Mesendoderm (in vitro differentiated cells): ENCODE measurements at places on chromosomes 6 and 20.

- no peak for DNase-seq
Observed at GRCh38 chr6:56957856-56958255, 2.9 kb downstream of the BEND6 start.

DNA sequence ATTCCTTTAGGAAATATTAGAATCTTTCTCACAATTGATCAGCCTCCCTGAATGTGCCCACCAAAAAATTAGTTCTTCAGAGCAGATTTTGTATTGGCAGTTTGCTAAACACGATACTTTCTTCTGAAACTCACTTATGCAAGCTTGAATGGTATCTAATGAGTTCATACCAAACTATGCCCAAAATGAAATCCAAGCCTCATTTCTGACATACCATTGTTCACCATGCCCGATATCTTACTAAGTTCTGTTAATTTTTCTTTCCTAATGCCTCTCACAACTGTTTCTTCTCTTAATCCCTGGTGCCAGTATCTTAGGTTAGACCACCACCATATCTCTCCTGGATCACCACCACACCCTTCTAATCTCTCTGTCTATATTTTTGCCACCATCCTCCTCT lies 755.9 kb downstream of the KIF16B start:
- DNase-seq, result no peak

DNA sequence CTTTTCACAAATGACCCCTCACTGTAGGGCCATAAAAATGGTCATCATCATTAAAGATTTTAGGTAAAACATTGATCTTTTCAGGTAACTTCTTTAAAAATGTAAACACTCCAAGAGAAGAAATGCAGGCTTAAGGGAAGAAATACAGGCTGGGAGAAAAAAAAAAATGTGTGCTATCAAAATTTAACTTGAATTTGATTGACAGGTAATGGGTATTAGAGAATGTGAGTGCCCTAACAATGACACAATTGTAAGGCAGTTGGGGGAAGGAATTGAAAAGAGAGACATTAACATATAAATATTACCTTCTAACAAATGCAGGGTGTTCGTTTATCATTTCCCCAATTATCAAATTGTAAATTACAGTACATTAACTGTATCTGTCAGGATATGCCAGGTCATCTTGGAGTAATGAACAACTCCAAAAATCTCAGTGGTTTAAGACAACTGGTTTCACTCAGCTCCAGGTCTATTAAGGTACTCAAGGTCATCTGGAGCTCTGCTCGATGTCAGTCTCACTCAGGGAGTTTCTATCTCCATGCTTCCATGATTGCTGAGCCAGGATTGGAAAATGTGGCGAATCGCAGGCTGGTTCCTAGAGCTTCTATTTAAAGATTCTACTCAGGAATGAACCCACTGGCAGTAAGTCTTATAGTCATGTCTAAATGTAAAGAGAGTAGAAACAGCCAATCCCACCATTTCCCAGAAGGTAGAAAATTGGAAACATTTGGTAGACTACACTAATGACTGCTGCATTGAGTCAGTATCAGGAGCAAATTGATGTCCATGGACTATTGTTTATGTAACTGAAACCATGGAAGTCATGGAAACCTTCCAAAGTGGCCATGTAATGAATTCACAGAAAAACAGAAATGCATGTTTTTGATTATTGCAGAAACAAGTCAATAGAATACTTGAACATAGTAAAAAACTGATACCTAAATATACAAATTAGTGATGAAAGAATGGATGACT lies 55.6 kb downstream of the FRK start:
- no peak for DNase-seq

- DNase-seq, result peak; percentile 66
Observed at GRCh38 chr6:6221787-6222535, 98.5 kb downstream of the F13A1 start.

DNA sequence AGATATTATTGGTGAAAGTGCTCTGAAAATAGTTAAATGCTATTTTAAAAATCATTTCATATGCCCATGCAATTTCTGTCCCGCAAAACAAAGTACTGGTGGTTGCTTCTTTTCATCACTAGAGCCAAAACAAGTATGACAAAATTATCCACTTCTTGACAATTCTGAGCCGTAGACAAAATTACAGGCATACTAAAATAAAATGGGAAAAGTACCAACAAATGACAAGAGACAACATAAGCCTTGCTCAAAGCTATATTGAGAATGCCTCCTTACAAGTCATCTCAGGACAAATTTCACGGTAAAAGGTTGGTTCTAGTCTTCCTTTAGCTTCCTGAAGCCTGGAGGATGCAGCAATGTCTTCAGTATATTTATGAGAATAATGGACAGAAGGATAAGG lies 28.9 kb downstream of the NDRG3 start:
- no peak for DNase-seq

DNA sequence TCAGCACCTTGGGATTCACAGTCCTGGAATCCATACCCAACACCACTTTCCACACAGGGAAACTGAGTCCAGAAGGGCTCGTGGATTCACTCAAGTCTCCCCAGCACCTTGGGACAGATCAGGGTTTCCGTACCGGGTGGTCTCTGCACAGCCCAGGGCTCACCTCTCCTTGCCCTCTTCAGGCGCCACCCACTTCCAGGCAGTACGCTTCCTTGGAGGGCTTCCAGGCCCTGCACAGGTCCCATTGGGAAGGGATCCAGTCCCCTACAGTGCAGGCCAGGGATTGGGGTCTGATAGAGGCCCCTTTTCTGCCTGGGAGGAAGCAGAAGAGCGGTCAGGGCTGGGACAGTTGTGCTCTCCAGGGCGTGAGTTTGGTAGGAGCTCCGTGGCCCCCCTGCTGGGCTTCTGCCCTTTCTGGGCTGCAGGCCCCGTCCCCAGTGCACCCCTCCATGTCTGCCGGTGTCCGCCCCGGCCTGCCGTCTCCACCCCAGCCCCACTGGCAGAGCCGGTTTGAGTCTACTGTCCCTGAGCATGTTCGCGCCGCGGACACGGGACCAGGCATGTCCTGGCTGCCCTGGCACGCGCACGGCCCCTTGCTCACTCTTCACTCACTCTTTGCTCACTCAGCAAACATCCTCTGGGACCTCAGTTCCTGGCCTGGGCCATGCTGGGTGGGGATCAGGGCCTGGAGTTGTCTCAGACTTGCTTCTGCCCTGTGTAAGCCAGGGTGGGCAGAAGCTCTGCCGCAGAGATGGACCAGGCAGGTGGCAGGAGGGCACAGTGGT lies 12.6 kb downstream of the SRC start:
- DNase-seq, result no peak

DNA sequence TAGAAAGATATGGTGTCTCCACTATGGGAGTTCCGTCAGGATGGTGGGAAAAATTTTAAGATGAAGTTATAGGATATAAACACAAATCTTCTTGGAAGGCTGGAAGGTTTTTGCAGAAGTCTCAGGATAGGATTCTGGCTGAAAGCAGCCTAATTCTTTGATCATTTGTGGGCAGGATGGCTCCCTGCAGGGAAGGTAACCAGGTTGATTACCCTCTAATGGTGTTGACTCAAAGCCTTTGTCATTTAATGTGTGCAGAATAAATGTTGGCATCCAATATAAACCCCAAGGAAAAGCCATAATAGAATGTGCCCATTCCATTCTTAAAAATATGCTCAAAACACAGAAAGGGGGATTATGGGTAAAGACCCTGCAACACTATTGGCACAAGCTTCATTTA lies 204.3 kb downstream of the EPM2A start:
- no peak for DNase-seq

GRCh38 chr6:136811272-136811671 lies 11.1 kb upstream of the PEX7 start:
- no peak for DNase-seq

GRCh38 chr20:17229256-17229655 lies 2.4 kb downstream of the PCSK2 start:
- peak; percentile 61 for DNase-seq

DNA sequence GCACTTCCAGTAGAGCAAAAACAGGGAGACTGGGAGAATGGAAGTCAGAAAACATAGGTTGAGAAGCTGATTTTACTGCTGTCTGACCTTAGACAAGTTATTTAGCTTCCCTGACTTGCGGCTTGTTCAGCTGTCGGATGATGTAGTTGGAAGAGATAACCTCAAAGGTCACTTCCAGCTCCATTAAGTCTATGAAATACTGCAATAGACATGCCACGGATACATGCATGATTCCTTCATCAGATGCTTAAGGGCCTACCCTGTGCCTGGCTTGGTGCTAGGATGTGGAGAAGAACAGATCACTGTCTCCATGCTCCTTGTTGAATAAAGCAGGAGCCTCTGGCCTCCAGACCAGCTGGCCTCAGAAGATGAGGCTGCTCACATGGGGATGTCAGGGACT lies 43.7 kb downstream of the FYN start:
- no peak for DNase-seq

DNA sequence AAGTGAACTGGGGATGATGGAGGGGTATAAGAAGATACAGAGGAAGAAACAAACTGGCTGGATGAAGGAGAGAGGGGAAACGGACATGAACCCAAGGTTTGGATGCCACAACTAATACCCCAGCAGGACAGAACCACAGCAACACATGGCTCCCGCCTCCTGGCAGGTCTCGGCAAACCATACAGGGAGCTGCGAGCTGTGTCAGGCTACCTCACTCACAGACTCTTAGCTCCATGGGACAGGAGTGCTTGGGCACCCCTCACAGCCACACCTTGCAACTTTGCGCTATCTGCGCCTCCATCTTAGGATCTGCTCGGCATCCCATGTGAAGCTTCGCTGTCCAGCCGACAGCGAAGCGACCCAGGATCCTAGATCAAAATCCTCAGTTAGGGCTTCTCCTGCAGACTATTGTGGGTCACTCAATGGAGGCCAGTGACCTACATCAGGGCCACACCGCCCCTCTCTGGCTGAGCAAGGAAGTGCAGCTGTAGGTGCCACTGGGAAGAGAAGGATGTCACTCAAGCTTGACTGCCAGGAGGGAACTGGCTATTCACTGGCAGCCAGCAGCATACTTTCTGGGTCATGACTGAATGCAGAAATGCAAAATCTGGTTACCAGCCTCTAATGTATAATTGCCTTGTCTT lies 174.4 kb upstream of the RIN2 start:
- peak; percentile 86 for DNase-seq

DNA sequence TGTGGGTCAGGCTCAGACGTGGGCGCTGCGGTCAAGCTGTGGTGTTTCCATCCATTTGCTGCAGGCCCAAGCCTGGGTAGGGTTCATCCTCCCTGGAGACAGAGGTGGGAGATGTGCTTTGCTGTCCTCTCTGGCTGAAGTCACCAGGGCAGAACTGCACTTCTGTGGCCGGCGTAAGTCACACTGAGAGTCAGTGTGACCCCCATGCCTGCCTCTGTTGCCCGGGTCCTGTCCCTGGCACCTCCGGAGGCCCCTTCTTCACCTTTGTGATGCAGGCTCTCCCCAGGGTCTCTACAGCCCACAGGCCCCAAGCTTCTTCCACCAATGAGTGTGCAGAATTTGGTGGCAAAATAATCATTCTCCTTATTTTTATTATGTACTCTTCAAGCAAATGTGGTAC lies 53.8 kb upstream of the DACT2 start:
- no peak for DNase-seq

DNA sequence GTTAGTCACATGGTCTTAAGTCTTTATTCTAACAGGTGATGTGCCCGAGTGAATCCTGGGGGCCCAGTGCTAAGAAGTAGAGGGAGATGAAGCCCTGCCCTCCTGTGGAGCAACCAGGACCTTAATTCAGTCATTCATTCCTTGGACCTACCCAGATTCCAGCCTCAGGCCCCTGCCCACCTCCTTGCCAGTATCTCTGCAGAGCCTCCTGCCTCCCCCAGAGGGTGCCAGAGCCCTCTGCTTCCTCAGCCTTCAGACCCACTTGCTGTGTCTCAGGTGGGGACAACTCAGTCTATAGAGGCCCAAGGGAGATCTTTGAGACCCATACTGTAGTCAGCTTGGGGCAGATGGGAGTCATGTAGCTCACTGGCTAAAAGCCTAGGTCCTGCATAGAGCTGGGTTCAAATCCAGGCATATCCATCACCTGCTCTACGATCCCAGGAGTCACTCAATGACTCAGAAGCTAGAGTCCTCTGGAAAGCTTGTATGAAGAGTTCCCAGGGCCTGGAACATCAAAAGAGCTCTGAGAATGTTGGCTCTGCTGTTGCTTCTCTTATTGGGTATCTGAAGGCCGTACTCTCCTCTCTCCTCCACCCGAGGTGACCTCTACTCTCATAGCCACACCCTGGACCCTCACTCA lies 3.9 kb upstream of the SIGLEC1 start:
- peak; percentile 80 for DNase-seq
